ENCODE measurements at places on chromosomes 7 and 10.

- no peak for DNase-seq
Measured at GRCh38 chr7:108109221-108109908, 20.8 kb downstream of the LAMB4 start.

DNA sequence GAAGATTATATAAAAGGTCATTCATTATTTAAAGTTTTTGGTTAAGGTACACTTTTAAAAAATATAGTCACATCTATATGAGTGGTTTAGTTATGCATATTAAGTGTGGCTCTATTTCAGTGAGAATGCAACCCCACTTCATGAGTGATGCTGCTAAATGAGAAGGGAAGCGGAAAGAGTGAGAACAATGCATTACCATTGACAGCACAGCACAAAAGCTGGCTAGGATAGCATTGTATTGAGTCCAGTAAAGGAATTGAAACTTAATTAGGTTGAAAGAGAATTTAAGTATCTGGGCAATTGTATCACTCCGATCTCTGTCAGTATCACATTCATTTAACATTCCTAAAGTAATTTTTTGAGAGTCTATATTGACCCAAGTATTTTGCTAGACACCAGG lies 13.2 kb downstream of the POM121L12 start:
- no peak for DNase-seq

- no peak for DNase-seq
Measured at GRCh38 chr10:2038036-2038435, 300.7 kb upstream of the ADARB2 start.

GRCh38 chr7:95470452-95470851 lies 15.3 kb upstream of the ASB4 start:
- no peak for DNase-seq

DNA sequence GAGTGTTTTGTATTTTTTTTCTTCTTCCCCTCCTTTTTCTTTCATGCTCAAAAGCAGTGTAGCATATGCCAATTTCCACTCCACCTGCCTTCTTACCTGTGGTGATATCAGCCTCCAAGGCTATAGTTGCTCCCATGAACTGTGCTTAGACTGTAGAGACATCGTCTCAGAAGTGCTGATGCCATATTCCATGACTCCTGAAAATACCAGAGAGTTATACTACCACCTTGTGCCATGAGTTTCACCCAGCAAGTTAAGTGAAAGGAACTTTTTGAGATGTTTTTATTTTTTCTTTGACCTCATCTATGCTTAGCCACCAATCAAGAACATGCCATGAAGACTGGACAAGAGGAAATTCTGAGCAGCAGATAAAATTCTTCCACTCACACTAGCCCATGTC lies 142.8 kb upstream of the SEMA3E start:
- DNase-seq = no peak

DNA sequence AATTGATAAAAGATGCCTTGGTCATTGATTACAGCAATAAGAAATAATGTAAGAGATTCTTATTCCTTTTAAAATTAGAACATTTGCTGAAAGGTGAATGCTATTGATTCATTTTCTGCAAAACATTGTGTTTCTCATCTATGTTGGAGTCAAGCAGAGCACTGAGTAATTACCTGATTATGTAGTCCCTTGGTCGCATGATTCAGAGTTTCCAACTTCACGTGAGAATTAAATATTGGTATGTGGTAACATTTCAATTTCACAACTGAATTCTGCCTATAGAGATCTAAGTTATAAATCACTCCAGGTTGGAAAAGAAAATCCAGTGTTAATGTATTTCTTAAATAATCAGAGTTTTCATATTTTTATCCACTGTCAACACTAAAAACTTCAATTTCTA lies 701.4 kb downstream of the PHTF2 start:
- DNase-seq = no peak

- DNase-seq = no peak
Measured at GRCh38 chr10:60266513-60266912, 123.2 kb downstream of the ANK3 start.

DNA sequence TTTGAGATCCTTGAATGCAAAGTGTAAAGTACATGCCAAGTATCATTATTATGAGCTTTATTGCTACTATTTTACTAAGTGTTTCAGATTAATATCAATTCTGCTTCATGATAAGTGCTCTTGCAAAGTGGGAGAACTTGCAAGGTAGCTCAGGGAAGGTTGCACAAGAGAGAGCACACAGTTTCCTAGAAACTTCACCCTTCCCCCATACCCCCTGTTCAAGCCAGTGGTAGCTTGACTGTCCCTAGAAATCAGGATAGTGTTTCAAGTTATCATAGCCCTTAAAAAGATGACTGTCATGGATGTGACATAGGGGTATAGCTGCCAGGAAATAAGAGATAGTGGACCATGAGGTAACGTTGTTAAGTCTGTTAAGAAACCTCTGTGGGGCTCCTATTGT lies 251.5 kb downstream of the TRIL start:
- no peak for DNase-seq

- no peak for DNase-seq
Measured at GRCh38 chr7:8913682-8914081, 480.3 kb downstream of the NXPH1 start.

- DNase-seq = no peak
Measured at GRCh38 chr10:113991091-113991860, 52.4 kb upstream of the ADRB1 start.

- peak; percentile 23 for DNase-seq
Measured at GRCh38 chr7:123533929-123534382, 439 bp downstream of the IQUB start.

- no peak for DNase-seq
Measured at GRCh38 chr7:1698951-1699350, 28.9 kb downstream of the ELFN1 start.

GRCh38 chr7:156703209-156703608 lies 62.6 kb downstream of the RNF32 start:
- no peak for DNase-seq
